ENCODE measurements at places on chromosomes 11 and 22.

- DNase-seq, result no peak
Measured at GRCh38 chr11:86938203-86938899, 16.8 kb downstream of the FZD4 start.

DNA sequence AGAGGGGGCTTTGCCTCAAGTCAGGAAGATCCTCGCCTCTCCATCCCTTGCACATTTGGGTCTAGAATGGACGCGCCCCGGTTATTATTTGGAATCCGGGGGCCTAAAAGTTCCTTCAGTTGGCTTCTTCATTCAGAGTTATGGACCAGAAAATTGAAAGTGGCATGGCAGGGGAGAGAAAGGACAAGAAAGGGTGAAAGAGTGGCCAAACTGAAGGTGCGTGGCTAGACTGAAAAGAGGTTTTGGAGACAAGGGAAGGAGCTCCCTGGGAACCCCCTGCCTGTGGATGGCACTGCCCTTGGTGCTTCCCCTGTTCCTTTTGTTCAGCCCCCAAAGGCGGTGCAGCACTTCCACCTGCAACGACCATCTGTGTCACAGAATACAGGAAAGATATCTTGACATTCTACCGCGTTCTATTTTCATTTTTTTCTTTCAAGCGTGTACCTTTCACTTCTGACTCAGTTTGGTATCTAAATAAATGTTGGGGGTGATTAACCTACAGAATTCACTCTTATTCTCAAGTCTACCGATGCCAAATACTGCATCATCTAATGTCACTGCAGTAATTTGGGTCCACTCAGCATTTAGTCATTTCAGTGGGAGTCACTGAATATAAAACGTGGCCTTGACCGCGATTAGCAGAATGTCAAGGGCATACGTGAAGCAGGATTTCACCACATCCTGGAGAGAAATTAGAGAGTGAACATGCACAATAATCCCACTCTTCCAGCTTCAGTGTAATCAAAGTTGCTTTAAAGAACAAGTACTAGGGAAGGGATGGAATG, 88.1 kb upstream of the ARHGAP32 start:
- peak; percentile 79 for DNase-seq

DNA sequence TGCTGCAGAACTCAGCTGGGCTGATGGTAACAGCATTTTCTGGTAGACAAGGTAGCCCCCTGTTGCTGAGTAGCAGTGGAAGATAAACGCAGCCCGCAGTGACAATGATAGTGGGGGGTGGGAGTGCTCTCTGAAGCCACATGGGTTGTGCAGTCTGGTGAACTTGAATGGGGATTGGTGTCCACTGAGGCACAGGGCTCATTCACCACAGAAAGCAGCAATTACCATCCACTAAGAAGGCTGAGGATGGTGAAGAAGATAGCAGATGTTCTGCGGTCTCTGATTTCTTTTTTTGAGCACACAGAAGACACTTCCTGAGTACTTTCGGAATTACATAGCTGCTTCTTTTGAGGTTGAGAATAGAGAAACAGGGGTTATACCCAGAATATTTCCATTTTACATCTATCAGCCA, 150.3 kb downstream of the LRRC4C start:
- DNase-seq, result no peak

DNA sequence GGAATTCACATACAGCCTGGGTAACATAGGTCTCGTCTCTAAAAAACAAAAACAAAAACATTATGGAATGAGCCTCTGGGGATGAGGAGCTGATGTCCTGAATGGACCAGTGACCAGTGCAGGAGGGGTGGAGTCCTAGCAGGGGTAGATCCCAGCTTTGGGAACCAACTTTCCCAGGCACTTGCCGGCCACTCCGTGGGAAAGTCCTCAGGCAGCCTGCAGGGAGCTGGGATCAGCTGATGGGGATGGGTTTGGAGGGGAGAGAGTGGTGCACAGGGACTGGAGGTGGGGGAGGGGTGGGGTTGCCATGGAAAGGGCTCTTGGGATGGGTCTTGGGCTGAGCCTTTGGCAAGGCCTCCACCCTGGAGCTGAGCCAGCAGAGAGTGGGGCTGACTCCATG, 19.1 kb downstream of the MGAT3 start:
- DNase-seq, result no peak

DNA sequence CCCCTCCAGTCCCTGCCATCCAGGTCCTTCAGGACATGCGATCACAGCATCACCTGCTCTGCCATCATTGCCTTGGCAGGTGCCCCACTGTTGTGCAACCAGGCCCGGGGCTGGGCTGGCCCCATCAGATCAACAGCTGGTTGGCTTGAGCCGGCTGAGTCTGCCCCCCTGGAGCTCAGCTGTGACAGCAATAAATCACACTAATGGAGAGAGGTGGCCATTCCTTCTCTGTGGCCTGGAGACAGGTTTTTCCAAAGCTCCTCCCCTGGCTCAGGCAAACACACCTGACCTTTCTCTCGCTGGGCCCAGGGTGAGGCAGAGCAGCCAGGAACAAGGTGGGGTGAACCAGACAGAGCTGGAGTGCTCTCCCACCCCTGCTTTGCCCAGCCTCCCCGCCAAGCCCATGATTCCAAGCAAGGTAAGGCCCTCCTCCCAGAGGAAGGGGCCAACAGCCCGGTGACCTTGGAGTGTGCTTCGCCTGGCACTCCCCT, 8.9 kb upstream of the FXYD2 start:
- DNase-seq, result peak; percentile 87

DNA sequence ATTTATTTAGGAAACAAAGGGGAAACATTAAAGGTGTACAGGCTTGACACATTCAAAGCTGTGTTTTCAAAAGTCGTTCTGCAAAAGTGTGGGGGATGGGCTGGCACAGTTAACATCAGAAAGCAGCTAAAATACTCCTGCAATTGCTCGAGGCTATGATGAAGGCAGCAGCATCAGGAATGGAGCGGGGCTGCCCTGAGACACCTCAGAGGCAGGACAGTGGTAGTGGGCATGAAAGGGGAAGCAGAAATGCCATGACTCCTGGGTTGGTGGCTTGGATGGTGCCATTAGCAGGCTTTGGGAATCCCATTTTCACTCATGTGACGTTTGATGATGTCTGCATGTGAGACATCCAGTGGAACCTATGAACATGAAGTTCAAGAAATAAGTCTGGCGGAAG, 646 bp downstream of the NCAPD3 start:
- peak; percentile 12 for DNase-seq

GRCh38 chr22:27639248-27640086, 162.1 kb downstream of the MN1 start:
- no peak for DNase-seq

- DNase-seq, result no peak
Measured at GRCh38 chr11:71188073-71188472, 64.3 kb downstream of the SHANK2 start.

DNA sequence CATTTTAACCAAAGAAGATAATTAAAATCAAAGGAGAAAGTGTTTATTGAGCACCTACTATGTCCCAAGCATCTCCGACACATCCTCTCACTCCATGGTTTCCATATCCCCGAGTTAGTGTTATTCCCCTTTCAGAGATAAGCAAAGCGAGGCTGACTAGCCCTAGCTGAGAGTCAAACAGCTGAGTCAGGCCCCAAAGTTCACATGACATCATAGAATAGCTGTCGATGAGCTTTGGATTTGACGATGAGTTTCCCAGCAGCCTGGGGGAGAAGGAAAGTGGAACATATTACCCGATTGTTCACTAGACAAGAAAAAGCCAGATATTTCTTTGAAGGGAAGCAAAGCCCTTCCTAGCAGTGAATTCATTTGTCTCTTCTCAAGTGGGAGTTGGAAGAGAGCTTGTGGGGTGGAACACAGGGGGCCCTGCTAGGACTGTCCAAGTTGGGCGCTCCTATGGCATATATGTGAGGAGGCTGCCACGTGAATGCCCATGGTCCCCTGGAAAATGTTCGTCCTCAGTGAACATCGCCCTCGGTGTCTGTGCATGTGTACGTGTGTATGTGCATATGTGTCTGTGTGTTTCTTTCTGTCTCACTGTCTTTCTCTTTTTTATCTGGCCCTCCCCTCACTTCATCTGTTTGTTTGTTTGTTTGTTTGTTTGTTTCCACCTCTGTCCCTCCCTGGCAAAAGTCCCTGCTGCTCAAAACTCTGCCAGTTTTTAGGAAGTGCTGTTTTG, 493 bp upstream of the CYTH4 start:
- no peak for DNase-seq

GRCh38 chr11:75968021-75968625, 153.1 kb downstream of the UVRAG start:
- no peak for DNase-seq

DNA sequence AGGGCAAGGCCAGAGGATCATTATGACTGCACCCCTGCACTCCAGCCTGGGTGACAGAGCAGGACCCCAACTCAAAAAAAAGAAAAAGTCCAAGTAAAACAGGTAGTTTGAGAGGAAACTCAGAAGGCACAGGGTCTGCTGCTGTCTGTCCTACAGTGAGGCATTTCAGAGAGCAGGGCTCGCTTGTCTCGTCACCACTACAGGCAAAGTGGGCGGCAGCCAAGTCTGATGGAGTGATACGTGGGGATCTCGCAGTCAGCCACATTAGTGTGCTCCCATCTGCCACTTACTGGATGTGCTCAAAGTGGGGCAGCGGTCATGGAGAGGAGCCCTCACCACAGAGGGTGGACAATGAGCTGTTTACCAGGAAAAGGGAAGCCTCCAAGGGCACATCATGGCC, 42.1 kb downstream of the PI4KA start:
- no peak for DNase-seq

GRCh38 chr11:18633256-18634139, 644 bp downstream of the SPTY2D1 start:
- DNase-seq, result no peak

- DNase-seq, result peak; percentile 77
Measured at GRCh38 chr11:62905927-62906531, 15.1 kb downstream of the CHRM1 start.

DNA sequence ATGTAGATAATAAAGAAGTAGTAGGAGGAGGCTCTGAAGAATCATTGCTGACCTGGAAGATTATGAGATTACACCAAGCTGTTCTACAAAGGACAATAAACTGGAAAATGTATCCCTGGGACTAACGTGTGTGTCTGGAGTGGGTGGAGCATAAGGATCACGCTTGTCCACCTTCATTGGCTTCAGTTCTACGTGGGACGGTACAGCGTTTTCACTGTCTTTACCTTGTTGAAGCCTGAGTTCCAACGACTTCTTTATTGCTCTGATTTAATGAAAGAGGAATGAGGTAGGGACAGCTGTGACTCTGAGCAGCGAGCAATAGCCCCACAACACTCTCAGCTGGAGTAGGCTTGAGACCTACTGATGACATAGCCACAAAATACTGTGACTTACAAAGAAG, 87.0 kb downstream of the ARHGAP42 start:
- no peak for DNase-seq

DNA sequence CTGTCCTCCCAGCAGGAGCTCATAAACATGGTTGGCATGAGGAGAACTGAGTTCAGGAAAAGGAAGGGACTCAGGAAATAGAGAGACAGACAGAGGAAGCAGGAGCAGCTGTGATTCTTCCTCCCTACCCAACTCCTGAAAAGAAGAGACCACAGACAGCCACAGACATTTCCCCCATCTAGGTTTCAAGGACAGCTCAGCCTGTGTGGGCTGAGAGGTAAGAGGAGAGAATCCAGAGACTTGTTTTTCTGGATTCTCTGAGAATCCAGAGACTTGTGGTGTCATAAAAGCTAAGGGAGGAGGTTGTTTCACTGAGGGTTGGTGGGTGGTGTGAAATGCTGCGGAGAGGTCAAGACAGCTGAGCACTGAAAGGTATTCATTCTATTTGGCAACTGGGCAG, 19.0 kb upstream of the STK33 start:
- DNase-seq, result no peak

GRCh38 chr11:71130106-71130505, 122.3 kb downstream of the SHANK2 start:
- no peak for DNase-seq

DNA sequence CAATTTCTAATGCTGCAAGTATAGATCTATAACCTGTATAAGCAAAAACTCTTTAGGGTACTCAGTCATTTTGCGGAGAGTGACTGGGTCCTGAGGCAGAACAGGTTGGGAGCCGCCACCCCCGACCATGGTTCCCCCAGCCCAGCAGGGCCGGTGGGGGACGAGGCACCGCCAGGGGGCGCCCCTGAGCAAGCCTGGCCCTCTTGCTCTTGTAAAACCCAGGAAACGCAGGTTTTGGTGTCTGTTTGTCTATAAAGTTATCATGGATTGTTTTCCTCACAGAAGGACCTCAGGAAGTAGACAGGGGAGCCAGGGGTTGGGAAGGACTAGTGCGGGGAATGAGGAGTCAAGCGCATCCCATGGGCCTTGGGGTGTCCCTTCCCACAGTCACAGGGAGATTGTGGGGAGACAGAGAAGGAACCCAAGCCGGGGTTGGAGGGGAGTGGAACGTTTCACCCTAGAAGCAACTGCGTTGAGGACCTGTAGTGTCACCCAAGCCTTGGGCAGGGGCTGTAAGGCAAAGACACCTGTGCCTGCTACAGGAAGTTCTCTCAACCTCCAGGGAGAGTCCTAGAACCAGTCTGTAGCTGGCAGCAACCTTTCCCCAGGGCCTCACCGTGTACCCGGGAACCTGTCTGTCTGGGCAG, 26.4 kb downstream of the KCTD17 start:
- no peak for DNase-seq

DNA sequence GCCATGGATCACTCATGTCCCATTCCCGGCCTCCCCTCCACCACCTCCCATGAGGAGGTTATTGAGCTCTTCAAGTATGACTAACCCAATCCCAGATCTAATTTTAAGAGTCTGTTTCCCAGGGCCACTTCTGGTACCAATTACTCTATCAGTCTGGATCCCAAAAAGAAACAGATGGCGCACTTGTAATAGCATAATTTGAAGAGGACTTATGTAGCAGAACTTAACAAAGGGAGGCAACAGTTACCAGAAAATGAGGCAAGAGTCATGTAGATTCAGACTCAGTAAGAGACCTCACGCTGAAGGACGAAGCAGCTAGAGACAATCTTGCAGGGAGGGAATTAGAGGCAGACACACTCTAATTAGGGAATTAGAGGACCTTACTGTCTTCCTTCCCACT, 46.9 kb downstream of the DDX6 start:
- DNase-seq, result no peak

DNA sequence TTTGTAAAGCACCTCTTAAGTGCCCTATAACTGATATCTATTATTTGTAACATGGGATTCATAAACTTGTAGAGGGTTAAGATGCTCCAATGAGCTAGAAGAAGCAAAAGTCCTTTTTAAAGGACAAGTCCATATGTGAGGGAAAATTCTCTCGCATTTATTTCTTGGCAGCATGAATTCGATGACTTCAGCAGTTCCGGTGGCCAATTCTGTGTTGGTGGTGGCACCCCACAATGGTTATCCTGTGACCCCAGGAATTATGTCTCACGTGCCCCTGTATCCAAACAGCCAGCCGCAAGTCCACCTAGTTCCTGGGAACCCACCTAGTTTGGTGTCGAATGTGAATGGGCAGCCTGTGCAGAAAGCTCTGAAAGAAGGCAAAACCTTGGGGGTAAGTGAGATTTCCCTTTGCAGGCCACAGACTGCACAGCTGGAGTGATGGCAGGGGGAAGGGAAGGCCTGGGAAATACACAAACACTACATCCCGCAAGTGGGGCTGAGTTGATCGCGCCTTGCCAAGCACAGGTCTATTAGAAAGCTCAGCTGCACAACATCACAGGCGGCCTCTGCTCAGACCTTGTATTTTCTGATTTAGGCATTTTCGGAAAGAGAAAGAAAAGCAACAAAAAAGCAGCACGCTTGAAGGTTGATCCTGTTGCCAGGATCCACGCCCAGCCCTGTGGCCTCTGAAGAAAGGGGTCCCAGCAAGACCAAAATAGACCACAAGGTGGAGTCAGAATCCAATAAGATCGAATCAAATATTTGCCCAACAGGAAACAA, 1.5 kb downstream of the MS4A8 start:
- DNase-seq, result peak; percentile 92

Data from NCI-H1092 treated with DMSO at 0.1 percent for 48 hours (cell line).